ENCODE measurements at places on chromosomes 5 and 9.

DNA sequence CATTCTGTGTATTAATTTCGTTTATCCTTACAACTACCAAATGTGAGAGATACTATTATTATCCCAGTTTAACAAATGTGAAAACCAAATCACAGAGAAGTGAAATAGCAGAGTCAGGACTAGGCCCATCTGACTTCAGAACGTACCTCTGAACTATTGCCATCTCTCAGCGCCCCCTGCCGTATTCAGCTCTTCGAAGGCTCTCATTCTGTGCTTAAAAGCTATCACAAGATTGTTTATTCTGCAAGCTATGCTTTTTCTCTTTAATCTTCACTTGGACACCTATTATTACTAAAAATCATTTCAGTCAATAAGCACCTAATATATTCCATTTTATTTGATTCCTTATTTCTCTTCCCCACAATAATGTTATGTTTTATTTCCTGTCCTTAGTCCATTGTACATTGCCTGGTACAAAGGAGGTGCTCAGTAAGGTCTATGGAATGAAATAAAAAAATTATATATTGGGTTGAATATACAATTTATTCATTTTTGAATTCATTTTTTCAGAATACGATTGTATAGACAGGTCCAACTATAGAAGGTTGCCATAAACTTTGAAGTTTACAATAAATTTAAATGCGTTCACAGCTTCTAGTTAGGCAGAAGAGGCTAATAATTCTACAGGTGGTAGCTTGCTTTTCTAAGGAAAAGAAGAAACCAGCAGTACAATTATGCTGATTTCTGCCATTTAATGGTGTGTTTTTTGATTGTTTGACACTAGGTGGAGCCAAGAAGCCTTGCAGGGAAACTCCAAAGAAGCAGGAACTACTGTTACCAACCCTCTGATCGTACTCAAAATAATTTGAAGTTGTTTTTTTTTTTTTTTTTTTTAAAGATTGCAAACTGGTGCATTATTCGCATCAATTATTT, 202.2 kb upstream of the DMRTA1 start:
- DNase-seq, result peak; percentile 57

GRCh38 chr5:94024620-94025019, 283.2 kb upstream of the POU5F2 start:
- DNase-seq, result no peak

DNA sequence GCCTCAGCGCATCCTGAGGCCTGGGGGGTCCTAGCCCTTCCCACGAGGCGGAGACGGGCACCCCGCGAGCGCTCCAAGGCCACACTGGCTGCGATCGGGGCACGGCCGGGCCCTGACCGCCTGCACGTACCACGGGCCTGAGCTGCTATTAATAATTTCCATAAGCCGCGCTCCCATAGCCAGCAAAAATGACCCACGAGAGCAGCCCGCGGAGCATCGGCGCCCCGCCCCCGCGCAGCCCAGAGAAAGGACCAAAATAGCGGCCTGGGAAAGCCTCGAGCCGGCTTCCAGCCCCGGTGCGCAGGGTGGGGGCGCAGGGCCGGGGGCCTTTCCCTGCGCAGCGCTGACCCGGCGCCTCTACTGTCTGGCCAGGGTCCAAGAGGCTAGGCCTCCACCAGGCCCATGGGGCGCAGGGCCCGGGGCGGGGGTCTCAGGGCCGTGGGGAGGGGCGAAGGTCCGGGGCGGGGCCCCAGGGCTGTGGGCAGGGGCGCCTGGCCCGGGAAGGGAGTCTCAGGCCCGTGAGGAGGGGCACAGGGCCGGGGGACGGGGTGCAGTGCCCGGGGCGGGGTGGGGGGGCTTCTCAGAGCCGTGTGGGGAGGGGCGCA, 54.4 kb downstream of the EXD3 start:
- DNase-seq, result no peak

GRCh38 chr9:14895806-14896205, 14.4 kb downstream of the FREM1 start:
- DNase-seq, result no peak

GRCh38 chr9:20490246-20490834, 132.0 kb downstream of the MLLT3 start:
- no peak for DNase-seq

- peak; percentile 1 for DNase-seq
These were observed 391 bp downstream of the RALGDS start for GRCh38 chr9:133120501-133121197.

DNA sequence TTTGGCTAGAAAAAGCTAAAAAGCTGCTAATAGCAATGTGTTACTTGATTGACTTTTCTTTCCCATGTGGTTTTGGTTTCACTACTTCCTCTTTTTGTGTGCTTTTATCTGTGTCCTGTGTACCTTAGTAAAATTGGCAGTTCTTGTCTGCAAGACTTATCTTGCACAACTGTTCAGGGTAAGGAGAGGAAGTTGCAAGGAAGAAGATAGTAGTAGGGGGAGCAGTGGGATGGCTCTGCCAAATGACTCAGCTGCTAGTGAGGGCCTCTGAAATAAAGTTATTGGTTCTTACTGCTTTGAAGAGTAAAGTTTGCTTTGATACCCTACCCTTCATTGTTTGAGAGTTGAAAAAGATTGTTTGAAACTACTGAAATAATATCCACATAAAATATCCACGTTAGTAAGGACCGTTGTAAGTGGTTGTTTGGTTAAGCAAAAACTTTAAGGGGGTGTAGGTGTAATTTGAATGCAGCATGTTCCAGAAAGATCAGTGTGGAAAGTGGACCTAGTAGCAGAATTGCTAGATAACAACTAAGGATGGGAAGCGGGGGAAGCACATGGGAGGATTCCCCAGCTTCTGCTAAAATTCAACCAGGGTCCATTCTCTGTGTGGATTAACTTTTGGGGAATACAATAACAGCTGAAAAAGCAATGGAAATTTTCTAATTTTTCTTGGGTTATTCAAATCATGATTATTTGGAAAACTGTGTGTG, 123.5 kb downstream of the SCAMP1 start:
- DNase-seq, result no peak

DNA sequence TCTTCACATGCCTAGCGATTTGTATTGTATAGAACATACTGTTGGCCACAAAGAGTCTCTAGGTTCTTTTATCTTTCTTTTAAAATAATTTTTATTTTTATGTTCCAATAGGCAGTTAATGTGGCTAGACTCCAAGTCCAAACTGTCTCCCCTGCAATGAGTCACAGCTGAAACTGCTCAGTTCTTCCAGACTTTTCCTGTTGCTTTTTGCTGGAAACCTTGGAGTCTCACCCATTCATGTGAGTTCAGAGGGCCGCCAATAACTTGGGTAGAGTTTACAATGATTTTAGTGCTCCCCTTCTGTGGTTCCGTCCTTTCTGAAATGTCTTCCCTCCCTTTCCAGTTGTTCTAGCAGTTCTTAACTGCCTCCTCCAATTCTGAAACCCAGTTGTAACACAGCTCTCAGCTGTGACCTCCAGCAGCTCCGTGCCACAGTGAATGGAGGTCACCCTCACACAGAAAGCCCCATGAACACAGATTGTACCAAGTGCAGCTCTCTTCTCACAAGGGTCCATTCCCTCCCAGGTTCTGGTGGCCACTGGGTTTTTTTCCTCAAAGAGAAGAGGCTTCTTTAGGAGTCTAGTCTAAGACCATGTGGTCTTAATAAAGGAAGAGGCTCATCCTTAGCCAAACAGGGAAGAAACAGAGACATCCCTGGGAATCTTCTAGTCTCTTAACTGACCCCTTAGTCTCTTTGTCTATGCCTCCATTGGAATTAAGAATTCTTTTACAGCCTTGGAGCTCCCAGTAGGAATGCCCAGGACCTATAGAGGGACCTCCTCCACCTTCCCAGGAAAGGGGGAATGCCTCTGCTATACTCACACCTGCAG, 198.5 kb downstream of the SPOCK1 start:
- no peak for DNase-seq

GRCh38 chr5:57719216-57719615, 236.6 kb upstream of the ACTBL2 start:
- DNase-seq, result no peak

DNA sequence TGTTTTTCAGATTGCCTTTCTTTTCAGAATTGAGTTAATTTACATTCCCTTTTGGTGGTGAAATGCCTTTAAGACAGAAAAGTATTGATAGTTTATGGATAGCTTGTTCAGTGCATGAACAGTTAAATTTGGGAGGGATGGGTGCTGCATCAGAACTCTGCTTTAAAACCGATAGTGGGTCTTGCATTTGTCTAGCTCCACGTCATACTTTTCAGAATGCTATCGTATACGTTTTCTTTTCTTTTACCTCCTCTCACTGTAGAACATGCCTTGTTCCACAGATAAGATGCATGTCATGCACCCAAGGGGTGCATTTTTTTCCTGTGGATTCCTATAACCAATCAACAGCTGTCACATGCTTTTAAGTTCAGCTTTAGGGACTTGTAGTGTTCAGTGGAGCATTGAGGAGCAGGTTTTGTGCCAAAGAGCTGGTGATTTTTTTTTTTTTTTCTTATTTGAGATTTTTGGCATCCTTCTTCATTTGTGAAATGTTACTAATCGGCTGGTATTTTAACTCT, 2.3 kb downstream of the SLC44A1 start:
- no peak for DNase-seq

DNA sequence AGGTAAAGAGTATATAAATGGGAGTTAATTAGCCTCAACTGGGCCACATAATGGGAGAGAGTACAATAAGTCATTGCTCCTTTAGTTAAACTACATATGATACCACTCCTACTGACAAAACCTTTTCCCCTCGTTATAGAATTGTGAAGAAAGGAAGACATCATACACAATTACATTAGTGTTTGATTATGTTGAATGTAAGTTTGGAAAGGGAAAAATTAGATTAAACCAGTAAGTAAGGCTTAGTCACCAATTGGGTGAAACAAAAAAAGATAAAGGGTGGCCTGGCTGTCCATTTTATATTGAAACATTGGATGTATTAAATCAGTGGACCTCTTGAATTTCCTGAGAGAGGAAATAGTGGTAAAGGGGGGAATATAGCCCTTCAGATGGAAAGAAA, 464.3 kb upstream of the PAPPA start:
- DNase-seq, result no peak

DNA sequence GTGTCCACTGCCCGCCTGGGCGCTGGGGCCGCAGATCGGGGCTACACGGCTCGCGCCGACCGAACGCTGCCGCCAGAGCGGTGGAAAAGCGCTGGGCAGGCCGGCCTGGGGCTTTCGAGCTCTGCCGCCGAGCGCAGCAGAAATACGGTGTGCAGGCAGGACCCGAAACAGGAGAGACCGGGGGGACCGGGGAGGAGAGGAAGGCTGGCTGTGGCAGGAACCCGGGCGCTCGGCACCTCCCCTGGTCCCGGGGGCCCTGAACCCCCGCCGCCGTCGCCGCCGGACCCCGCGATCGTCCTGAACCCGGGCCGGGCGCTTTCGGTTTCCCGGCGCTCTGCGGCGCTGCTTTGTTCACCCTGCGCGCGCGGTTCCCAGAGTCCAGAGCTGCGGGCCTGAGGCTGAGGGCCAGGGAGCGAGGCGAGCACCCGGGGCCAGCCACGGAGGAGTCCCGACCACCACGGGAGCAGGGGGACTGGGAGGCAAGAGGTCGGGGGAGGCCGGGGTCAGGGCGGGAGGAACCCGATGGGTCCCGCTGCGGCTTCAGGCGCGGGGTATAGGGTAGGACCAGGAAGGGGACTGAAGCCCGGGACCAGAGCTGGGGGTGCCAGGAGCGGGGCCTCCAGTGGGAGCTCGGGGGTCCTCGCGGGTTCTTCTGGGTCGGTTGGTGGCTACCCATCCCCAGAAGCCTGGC, 12.0 kb downstream of the IRX2 start:
- no peak for DNase-seq

- DNase-seq, result no peak
These were observed 11.4 kb downstream of the MACROH2A1 start for GRCh38 chr5:135387629-135387960.

- peak; percentile 17 for DNase-seq
These were observed 36.6 kb downstream of the ACER2 start for GRCh38 chr9:19445452-19445851.

- no peak for DNase-seq
These were observed 353.5 kb upstream of the CDH6 start for GRCh38 chr5:30839956-30840355.

- DNase-seq, result no peak
These were observed 39.3 kb downstream of the CLINT1 start for GRCh38 chr5:157819502-157820115.

DNA sequence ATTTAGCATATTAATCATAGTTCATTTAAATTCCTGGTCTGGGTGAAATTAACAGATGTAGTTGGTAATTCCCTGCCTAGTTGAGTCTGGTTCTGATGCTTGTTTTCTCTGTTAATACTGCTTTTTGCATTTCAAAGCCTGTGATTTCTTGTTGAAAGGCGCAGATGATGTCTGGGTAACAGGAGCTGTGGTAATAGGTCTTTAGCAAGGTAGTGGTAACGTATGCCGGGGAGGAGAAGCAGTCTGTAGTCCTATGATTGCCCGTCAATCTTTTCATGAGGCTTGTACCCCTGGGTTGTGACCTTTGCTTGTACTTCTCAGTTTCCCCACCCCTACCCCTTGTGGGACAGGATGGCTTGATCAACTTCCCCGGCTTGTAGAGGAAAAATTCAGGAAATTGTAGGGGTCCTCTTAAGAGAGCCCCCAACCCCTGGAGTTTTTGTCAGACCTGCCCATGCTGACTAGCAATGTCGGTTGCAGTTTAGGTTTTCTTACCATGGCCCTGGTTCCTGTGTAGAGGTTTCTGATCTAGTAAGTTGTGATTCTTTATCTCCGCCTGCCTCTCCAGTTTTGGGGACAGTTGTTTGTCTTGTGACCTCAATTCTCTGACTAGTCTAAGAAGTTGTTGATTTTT, 55.4 kb downstream of the SPIN1 start:
- DNase-seq, result no peak

- DNase-seq, result no peak
These were observed 58.2 kb upstream of the DPYSL3 start for GRCh38 chr5:147567917-147568598.

GRCh38 chr9:136625101-136626065, 37.3 kb upstream of the EGFL7 start:
- peak; percentile 42 for DNase-seq

- DNase-seq, result no peak
These were observed 56.2 kb upstream of the CKS2 start for GRCh38 chr9:89254773-89255125.

GRCh38 chr5:56052735-56053134, 58.0 kb upstream of the IL6ST start:
- no peak for DNase-seq

DNA sequence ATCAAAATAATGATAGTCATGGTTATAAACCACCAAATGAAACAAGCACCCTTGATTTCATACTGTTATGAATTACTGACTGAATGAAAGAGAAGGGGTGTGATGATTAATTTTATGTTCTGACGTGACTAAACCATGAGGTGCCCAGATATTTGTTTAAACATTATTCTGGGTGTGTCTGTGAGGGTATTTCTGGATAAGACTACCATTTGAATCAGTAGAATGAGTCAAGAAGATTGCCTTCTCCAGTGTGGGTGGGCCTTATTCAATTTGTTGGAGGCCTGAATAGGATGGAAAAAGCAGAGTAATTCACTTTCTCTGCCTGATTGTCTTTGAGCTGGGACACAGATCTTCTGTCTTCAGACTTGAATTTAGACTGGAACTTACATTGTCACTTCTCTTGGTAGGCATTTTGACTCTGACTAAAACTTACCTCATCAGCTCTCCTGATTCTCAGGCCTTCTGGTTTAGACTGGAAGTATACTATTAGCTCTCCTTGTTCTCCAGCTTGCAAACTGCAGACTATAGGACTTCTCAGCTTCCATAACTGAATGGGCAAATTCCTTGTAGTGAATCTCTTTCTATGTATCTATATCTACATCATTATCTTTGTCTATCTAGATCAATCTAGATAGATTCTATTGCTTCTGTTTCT, 321.9 kb upstream of the TARS1 start:
- DNase-seq, result no peak

GRCh38 chr5:92945605-92946097, 635.4 kb downstream of the NR2F1-AS1 start:
- DNase-seq, result no peak

- DNase-seq, result no peak
These were observed 66.4 kb upstream of the SUSD1 start for GRCh38 chr9:112241491-112241890.

Data from NCI-H1417 (cell line).